ENCODE measurements at places on chromosomes 2 and 18. TPM values are rescaled to one million over a fixed set of nuclear protein-coding genes. Genes with fewer than 3 reads are reported as not detected.

SAG gene
- total RNA-seq: 0.22 TPM

PLB1 gene
- 1.3 TPM for total RNA-seq

LBX2 gene
- total RNA-seq: not detected

PCGF1 gene
- total RNA-seq: 11.6 TPM

RGPD5 gene
- 291 TPM for total RNA-seq

PLCD4 gene
- total RNA-seq: 0.77 TPM

LRP2 gene
- not detected for total RNA-seq

NLRC4 gene
- 0.11 TPM for total RNA-seq

SMYD1 gene
- total RNA-seq: not detected

GRCh38 chr2:27136751-27137150, 2.3 kb upstream of the PREB start:
- DNase-seq: no peak

DNA sequence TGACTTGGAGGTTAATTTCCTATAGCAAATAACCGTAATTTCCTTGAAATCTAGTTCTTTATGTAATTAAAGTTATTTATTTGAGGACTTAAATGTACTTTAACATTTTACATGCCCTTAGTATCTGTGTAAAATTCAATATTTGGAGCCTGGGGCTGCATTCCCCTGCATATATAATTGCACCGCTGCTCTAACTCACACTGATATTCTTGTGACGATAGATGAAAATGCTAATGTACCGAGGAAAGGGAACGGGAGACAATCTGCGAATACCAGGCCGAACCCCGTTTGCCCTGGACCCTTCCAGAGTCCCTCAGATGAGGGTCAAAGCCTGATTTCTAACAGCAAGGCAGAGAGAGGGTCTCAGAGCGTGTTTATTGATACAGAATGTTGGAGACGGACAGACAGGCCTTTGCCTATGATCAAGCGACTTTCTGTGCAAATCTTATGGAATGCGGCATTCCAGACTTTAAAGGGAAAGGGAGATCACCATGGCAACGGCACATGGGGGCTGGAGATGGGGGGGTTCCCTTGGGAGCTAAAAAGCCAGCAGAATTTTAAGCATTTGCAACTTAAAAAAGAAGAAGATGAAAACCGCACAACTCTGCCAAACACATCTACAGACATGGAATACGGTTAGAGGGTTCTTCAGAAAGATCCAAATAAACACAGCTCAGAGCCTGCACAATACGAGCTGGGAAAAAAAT, 57.6 kb upstream of the TWIST2 start:
- no peak for DNase-seq

DNA sequence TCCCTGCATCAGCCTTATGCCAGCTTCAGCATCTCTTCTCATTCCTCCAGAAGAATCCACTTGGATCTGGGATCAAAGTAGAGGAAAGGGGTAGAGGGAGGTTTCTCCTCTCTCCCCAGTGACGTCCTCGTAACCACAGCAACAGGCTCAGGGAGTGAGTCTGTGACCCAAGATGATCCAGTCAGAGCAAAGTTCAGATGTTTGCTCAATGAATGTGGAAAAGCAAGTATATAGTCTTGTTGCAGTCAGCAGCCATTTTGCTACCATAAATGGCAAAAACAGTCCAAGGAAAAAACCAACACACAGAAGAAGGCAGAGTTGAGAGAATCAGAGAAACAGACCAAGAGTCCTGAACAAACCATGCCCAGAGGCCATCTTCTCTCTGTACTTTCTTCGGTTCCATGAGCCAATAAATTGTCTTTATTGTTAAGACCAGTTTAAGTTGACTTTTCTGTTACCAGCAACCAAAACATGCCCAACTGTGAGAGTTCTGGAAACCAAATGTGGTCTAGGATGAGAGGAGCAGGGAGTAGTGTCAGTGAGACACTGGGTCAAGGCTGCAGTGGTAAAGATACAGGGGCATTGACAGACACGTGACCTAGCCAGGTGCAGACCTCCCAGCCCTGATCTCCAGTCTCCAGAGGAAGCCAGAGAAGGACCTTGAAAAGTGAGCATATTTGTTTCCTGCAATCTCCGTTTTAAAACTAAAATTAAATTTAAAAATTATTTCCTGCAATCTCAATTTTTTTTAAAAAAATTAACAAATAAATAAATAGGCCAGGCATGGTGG, 3.2 kb upstream of the CXCR1 start:
- no peak for DNase-seq

GRCh38 chr2:96359866-96360265, 24.3 kb downstream of the NCAPH start:
- no peak for DNase-seq

- DNase-seq: no peak
These were observed 73.8 kb upstream of the PROKR1 start for GRCh38 chr2:68569604-68570003.

DNA sequence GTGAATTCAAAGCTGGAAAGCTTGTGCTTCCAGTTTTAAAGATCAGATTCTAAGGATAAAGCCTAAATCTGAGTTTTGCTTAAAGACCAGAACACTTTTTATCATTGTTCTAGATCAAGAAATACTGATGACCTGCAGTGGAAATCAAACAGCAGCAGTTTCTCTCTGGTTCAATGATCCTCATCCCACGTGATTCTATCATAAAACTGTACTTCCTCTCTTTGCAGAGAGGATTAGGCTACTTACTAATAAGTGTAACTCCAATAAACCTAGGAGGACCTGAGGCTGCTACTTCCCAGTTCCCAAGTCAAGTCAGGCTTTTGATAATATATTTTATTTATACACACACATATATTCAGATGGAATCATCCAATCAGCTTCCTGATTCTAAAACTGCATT, 81.9 kb downstream of the TCF4 start:
- DNase-seq: no peak

DNA sequence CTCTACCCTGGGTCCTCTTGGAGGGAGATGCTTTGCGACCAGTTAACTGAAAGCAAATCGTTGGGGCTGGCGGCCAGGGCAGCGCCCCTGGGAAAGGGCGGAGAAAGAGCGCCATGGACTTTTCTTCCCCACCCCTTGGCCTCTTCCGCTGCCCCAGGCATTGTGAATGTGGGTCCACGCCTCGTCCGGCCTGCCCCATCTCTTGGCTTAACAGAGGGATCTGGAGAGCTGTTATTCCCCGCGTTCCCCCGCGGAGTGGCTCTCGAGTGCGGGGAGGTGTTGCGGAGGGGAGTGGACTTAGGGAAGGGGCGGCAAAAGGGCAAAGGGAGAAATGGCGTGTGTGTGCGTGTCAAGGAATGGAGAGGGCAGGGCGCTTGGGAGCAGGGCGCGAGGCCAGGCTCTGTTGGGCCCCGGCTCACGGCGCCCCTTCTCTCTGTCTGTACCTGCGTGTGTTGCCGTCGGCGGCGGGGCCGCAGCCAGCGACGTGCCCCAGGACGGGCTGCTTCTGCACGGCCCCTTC, 6.6 kb downstream of the EMX1 start:
- no peak for DNase-seq

DNA sequence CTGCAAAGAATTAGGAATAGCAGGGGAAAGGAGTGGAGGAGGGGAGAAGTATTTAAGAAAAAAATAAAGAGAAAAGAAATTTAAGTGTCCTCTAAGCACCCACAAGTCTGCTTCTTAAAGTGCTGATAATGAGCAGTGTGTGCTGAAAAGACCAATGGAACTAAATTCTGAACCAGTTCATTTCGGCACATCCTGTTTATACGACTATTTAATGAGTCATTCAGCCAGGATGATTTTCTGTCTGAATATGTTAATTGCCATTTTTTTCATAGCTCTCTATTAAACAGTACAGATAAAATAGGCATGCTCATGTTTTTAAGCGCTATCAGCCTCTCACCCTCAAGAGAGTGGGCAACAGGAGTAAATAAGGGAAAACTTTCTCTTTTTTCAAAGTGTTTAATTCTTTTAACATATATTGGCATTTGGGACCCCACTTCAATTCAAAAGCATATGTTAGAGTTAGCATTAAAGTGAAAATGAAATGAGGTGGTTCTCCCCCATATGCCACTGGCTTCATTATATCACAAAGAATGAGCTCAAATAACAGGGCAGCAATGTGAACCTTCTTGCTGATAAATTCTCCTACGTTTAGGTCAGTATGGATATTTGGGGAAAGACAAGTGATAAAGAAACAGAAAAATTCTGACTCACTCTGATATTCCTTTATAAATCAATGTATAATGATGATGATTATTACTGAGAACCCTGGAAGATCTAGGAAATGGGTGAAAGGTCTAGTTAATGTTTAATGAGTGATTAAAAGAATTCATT, 87.5 kb downstream of the TCF4 start:
- DNase-seq: no peak

- DNase-seq: peak; percentile 62
These were observed 31.8 kb downstream of the SP100 start for GRCh38 chr2:230447455-230448451.

DNA sequence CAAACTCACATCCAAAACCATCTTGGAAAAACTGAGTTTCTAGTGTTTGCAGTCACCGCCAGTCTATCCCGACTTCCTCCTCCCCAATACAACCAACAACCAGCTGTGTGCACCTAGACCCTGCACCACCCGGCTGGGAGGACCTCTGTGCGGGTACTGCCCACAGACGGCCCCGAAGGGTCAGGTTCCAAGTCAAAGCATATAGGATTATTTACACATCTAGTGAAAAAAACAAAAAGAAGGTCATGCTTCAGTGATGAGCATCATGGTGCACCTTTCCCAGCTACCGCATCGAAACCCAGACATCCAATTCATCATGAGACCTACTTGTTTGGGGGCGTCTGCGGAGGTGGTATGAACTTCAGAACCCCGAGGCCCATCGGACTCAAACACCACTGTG, 124.8 kb downstream of the ZNF516 start:
- no peak for DNase-seq

DNA sequence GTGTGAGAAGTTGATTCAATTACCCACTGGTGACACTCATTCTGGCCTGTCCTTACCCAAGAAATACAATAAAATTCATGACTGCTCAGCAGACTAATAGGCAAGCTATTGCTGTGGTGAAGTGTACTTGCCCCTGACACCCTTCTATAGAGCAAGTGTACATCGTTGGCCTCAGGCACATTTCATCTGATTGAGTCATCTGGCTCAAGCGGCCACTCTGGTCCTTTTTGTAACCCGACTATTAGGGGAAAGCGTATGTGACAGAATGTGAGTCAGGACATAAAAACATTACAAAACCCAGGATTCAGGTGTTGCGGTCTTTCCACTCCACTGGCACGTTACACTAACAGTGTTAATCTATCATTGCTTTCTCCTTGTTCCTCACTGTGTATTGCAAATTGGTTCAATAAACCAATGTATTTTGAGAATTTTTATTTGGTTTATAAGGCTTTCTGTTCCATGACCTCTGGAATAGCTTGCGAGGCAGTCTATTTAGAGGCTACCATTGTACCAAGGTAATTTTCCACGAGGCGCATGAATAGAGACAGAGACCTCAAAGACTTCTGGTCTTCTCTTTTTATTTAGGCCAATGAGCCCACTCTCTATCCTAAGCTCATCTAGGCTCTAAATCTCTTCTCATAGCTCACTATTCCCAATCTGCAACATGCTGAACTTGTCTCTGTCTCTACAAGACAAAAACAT, 10.2 kb upstream of the TTC32 start:
- no peak for DNase-seq

- DNase-seq: no peak
These were observed 126.0 kb downstream of the MREG start for GRCh38 chr2:215887303-215887702.

GRCh38 chr2:134178138-134178877, 75.6 kb upstream of the MGAT5 start:
- DNase-seq: peak; percentile 28

DNA sequence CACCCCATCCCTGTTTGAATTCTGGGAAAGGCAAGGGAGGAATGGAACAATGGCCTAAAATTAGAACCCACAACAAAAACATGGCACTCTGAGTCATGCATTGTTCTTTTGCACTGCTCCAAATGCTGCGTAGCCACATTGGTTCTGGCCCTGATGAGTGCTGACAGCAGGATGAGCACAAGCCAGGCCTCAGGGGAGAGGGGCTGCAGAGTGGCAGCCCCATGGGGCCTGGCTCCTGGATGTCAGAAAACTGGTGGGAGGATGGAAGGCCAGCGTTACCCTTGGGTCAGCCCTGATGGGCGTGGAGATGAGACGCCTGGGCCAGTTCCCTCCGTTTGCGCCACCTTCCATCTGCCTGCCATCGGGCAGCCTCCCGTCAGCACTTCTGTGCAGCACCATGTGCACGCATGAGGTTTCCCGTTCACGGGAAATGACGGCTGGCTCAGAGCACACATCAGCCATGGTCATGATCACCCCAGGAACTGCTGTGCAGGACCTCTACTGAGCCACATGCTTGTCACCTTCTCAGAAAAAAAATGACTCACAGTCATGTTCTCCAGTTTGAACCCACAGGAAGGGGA, 65.6 kb downstream of the CYP26B1 start:
- DNase-seq: no peak

DNA sequence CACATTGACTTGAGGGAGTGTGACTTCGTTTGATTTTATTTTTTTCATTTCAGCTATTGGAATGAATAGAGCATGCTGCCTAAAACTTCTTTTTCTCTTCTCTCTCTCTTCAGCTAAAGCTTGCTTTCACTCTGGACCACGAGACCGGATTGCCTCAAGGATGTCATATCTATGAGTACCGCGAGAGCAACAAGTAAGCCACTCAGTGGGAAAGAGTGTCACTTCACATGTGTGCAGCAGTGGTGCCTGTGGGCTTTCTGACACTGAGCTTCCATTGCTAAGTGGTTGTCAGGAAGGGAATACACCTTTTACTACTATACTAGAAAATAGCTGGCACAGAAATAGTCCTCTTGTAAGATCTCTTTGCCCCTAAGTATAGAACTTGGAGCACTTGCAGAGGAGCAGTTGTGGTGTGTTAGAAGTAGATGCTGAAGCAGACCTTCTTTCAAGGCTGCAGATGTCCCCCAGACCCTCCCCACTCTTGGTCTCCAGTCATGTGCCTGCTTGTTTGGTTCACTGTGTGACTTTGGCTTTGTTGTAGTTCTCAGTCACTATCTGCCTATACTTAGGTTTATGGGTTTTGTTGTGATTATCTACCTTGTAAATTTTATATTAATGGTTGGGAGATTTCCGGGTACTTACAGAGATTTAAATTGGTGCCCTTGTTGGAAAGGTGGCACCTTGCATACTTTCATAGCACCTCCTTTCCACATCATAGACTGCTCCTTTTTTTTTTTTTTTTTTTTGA, 78.5 kb upstream of the ALPP start:
- no peak for DNase-seq

DNA sequence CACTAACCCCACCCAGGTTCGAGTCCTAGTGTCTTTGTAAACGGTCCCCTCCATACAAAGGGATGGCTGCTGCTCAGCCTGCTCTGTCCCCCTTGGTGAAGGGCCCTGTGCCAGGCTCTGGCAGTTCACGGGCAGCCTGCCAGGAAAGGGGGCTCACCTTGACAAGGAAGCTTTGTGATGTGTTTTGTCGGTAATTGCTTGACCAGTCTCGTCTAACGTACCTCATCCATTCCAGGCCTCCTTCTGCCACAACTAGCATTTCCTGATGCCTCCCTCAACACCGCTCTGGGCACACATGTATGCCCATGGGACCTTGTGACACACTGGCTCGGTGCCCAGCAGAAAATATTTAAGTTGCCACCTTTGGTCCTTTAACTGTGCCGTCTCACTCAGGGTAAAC, 171.9 kb downstream of the KLHL29 start:
- DNase-seq: no peak

Data from CD4-positive, alpha-beta T cell (primary cell).